Astrocyte of the spinal cord (primary cell): ENCODE measurements at places on chromosomes 2 and 18.

- no peak for DNase-seq
These were observed 207.1 kb downstream of the RAD51AP2 start for GRCh38 chr2:17311106-17311619.

DNA sequence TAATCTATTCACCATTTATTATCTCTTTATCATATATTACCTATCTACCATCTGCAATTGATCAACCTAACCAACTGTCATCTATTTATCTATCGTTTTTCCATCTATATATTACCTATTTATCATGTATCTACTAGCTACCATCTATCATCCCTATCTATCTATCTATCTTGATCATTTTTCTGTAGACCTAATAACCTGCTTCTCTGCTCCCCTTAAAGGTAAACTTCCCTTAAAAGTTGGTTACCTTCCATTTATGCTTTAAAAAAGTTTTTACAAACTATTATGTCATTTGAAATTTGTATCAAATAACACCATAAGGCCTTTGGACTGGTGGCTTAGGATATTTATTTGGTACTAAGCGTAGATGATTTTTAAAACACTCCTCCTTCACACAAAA lies 47.2 kb downstream of the TMEM18 start:
- no peak for DNase-seq

- no peak for DNase-seq
These were observed 103.8 kb upstream of the NDUFV2 start for GRCh38 chr18:8998481-8999217.

DNA sequence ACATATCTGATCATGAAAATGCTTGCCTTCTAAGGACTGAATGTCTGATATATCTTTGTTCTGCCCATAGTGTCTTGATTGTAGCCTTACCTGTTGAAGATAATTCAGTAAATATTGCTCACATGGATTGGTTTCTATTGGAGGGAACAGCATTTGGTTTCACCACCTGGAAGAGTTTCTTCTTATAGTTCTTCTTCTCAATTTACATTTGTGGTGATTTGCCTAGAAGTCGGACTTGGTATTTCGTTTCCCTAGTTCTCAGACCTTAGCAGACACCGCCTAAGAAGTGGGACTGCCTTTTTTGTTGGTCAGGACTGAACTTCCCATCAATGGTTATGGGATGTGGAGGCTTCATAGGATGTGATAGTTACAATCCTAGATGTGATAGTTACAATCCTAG lies 20.2 kb downstream of the MGAT5 start:
- no peak for DNase-seq
